ENCODE measurements at places on chromosomes 11 and 22.

GRCh38 chr11:34600339-34601084 lies 20.4 kb upstream of the EHF start:
- DNase-seq, result peak; percentile 85

GRCh38 chr11:69525516-69526452 lies 44.3 kb downstream of the LINC01488 start:
- DNase-seq, result no peak

GRCh38 chr22:46777609-46777970 lies 15.1 kb downstream of the TBC1D22A start:
- DNase-seq, result no peak

GRCh38 chr11:1650918-1651262 lies 21.3 kb downstream of the KRTAP5-5 start:
- no peak for DNase-seq
